Tracheal epithelial cell (primary cell): ENCODE measurements at places on chromosomes 1 and 21. TPM values are rescaled to one million over a fixed set of nuclear protein-coding genes. Genes with fewer than 3 reads are reported as not detected.

AQP10 gene
- under 0.01 TPM in 1 of 2 replicates, not detected in the other for total RNA-seq

INTS7 gene
- total RNA-seq = 14.2 and 22.6 TPM in 2 replicates

TFF3 gene
- total RNA-seq = 0.24 TPM in 1 of 2 replicates, not detected in the other

C1orf216 gene
- total RNA-seq = 5.1 and 5.3 TPM in 2 replicates
